ENCODE measurements at places on chromosomes 5 and 9.
A peak's percentile ranks its signal among the peaks of the same experiment; 100 is the strongest.

DNA sequence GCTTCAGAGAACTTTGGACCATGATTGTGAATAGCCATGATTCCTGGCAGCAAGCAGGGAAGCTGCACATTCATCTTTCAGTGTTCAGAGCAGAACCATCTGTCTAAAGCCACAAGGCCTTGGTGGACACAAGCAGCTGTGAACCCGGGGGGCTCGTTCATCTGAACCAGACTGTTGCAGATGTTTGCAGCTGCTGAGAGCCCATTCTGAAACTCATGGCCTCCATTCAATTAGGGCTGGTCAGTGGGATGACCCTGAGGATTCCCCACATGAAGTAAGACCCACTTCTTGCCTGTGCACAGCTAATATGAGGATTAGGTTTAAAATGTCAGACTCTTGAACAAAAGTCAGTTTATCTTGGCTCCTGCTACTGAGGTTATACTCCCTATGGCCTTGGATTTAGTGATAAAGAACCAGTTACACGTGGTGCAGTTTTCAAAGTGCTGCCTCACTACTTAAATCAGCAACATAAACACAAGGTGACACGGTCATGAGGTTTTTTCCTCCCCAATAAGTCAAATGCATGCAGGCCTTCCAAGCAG, 109.8 kb upstream of the IFNK start:
- DNase-seq: no peak

DNA sequence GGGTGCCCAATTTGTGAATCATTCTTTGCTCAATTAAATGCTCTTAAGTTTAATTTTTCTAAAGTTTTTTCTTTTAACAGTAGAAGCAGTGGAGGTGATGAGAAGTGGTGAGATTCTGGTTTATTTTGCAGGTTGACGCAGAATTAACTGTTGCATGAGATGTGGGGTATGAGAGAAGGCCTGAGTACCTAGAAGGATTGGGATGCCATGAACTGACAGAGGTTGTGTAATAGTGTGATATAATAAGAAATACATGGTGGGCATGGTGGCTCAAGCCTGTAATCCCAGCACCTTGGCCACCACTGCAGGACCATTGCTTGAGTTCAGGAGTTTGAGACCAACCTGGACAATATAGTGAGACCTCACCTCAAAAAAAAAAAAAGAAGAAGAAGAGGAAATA, 8.4 kb upstream of the SH3TC2 start:
- no peak for DNase-seq

- DNase-seq: no peak
These were observed 33.2 kb downstream of the HMCN2 start for GRCh38 chr9:130298662-130299279.

GRCh38 chr9:132630116-132630515, 39.7 kb downstream of the DDX31 start:
- no peak for DNase-seq

GRCh38 chr5:96936431-96937320, 796 bp downstream of the LNPEP start:
- DNase-seq: peak; percentile 49

DNA sequence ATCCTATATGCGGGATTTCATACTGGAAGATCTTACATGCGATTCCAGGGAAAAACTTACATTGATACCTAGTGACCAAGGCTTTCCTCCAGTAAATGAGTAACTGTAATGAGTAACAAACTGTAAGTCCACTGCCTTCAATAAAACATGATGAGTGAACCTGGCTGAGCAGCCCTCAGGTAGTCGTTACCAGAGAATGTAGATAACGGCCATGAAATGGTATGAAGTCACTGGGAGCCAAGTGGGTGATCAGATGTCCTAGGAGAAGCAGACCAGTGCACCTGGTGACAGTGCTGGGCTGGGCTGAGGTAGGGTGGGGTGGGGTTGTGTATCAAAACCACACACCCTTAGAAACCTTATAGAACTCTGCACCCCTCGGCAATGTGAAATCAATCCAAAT, 203.6 kb downstream of the ALDH1A1 start:
- DNase-seq: no peak

DNA sequence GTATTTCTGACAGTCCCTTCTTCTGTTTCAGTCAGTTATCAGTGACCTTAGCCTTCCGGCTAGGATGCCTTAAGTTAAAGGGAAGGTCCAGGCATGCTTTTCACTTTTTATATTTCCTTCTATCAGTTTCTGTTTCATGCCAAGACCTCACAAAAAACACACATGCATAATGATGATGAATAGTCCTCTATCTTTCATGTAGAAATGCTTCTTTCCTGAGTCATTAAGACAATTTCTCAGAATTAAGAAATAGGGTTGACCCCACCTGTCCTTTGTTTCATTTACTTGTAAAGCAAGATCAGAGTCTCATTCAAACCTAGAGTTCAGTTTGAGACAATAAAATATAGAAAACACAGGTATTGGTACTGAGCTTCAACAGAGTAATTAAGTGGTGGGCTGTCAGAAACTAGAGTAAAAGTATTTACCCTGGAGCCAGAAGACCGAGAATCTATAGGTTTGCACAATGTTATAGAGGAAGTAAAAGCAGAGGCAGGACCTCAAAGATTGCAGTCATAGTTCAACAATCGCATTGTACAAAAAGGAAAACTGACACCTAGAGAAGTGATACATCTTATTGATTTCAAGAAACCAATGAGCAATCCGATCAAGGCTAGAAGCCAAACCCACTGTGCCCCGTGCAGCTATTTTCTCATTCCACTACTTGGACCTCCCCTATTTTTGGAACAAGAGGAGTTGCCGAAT, 118.7 kb upstream of the PUM3 start:
- no peak for DNase-seq

DNA sequence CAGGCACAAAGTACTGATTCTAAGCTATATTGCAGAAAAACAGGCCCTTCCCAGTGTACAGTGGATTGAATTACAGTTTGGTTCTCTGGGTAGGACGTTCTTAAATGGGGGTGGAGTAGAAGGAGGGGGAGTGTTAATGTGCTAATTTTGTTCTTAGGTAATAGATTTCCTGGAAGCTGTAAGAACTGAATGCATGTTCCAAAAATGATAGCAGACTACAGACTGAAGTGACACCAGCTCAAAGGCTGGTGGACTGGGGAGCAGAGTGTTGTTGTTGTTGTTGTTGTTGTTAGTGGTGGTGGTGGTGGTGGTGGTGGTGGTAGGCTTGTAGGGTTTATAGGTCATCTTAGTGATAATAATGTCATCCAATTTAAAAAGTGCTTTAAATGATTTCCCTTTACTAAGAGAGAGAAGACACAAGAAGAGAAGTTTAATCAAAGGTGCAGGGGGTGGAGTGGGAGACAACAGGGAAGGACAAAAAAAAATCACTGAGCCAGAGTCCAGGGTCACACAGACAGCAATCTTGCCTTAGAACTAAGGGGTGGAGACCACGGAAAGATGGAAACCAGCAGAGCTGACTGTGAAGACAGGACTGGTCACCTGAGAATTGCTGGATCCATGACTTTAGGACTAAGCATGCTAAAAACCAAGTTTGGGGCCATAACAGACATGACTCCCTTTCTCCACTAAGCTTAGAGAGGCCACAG, 27.0 kb downstream of the TTLL11 start:
- no peak for DNase-seq

GRCh38 chr9:99133145-99133544, 28.2 kb downstream of the TGFBR1 start:
- DNase-seq: no peak

DNA sequence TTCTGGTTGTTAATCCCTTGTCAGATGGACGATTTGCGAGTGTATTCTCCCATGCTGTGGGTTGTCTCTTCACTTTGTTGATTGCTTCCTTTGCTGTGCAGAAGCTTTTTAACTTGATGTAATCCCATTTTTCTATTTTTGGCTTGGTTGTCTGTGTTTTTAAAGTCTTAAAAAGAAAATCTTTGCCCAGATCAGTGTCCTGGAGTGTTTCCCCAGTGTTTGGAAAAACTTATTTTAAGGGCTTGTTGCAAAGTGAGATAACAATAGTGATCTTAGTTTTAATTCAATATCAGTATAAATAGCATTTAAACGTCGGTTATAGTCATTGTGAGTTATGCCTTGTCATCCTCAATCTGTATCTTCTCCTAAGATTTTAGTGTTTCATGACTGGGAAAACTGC, 329.5 kb downstream of the CCDC171 start:
- no peak for DNase-seq

DNA sequence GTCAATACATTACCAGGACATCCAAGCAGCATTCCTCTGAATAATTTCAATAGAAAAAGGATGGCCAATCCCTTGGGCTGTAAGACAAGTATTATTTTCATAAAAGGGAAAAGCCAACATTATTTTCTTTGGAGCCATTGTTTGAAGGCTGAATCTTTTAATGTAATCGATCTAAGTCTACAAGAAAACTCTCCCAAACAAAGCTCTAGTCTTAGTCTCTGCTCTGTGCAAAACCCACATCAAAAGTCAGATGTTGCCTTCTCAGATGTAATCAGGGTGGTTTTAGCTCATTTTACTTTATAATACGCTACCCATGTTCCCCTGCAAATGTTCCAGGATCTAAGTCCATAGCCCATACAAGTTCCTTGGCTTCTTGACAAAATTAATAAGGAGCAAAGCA, 325.6 kb downstream of the TRPM3 start:
- DNase-seq: no peak

- DNase-seq: no peak
These were observed 266.0 kb upstream of the ZNF462 start for GRCh38 chr9:106596984-106597383.

GRCh38 chr9:89631384-89631783, 26.6 kb downstream of the GADD45G start:
- DNase-seq: no peak

DNA sequence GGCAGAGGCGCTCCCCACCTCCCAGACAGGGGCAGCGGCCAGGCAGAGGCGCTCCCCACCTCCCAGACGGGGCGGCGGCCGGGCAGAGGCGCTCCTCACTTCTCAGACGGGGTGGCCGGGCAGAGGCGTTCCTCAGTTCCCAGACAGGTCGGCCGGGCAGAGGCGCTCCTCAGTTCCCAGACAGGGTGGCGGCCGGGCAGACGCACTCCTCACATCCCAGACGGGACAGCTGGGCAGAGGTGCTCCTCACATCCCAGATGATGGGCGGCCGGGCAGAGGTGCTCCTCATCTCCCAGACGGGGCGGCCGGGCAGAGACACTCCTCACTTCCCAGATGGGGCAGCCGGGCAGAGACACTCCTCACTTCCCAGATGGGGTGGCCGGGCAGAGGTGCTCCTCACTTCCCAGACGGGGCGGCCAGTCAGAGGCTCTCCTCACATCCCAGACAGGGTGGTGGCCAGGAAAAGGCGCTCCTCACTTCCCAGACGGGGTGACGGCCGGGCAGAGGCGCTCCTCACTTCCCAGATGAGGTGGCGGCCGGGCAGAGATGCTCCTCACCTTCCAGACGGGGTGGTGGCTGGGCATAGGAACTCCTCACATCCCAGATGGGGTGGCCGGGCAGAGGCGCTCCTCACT, 75.1 kb downstream of the CARTPT start:
- no peak for DNase-seq

DNA sequence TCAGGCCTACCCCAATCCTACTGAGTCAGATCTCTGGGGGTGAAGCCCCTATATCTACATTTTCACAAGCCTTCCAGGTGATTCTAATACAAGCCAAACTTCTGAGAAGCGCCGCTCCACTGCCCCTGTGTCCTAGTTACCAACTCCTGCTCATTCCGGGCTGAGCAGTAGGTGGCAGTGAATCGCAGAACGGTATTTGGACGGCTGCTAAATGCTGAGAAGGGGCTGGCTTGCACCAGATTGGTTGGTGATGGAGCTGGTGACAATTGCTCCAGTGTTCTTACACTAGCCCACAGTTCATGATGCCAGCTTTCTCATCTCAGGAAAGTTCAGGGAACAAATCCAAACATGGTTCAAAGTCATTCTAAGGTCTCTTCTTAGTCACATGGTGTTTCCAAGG, 31.1 kb upstream of the FGF1 start:
- DNase-seq: peak; percentile 61

DNA sequence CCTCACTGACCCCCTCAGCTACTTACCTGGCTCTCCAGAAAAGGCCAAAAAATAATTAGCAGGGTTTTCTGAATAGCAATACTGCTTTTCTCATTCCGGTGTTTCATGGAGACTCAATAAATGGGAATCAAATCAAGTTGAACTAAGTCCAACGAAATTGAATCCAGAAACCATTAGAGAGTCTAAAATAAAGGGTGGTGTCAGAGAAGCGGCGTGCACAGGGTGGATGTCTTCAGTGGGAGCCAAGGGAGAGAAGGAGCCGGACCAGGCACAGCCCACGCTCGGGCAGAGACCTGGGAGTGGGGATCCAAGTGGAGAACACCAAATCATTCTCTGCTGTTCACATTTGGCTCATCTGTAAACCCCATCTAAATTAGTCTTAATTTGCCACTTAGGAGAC, 40.2 kb upstream of the WWC1 start:
- DNase-seq: no peak

GRCh38 chr5:115227281-115227680, 35.4 kb downstream of the PGGT1B start:
- DNase-seq: no peak

DNA sequence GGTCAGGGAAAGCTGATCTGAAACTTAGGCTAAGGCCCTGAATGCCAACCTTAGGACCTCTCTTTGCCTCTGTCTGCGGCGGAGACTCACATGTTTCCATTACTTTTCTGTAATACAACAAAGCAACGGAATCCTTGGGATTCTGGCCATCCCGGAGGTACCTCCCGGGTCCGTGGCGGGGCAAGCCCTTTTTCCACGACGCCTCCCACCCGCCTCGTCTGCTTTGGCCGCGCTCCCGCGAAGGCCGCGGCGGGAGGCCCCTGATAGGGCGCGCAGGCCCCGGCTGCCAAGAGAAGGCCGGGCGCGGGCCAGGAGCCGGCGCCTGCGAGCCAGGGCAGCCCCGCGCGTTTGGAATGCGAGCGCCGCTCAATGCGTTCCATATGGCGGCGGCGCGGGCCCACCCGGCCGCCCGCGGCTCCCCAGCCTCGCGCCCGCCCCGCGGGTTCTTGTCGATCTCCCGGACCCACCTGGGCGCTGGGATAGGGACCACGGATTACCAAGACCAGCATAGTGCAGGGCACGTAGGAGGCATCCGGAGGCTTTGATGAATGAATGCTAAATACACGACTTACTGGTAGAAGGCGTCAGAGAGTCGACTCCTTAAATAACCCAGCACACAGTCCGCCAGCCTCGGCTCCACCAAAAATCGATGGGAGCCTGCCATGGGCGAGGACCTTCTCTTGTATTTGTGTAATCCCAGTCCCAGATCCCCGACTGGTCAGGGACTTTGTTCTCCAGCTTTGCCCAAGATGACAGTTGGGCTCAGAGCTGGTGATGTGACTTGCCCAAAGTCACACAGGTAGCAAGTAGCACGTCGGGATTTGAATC, 17.5 kb upstream of the PHF19 start:
- peak; percentile 34 for DNase-seq

GRCh38 chr5:178475422-178475821, 114.8 kb downstream of the COL23A1 start:
- no peak for DNase-seq
